Epithelial cell of proximal tubule (primary cell): ENCODE measurements at places on chromosomes 5 and 9. TPM values are rescaled to one million over a fixed set of nuclear protein-coding genes. Genes with fewer than 3 reads are reported as not detected.

DNA sequence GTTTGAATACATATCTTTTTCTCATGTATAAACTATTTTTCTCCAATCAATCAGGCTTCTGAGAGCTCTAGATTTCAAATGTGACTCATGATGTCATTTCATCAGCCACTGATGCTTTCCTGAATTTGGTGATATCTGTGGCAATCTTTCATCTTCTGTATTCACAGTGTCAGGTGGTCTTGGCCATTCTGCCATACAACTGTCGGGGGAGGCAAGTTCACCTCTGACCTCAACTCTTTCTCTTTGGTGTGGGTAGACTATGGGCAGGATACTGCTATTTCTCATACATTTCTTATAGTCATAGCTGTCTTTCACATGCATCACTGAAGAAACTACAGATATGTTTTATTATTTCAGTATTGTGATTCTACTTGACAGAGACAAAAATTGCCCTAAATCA, 414.1 kb upstream of the MEF2C start:
- no peak for DNase-seq

DNA sequence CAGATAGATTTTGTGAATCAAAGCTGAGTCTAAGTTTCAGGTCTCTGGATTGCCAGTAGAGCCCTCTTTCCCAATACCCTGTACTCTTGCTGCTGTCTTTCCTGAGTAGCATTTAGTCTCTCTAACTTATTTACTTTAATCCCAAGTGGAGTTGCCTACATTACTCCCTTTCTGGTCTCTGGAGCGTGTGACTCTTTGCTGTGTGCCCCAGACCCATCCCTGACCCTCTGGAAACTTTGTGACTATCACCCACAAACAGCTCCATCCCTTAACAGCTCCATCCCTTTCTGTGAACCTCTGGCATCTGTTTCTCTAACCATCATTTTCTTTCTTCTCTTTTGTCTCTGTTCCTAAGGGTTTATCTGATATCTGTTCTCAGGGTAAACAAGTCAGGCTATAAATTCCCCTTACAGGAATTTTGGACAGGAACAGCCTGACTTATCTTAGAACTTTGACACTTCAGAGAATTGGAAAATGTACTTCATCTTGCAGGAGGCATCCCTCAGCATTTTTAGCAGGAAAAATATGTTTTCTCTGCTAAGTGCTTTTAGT, 1167.1 kb upstream of the SEMA6A start:
- DNase-seq, result no peak

GRCh38 chr9:34254966-34255825, 73.9 kb downstream of the KIF24 start:
- DNase-seq, result no peak

DNA sequence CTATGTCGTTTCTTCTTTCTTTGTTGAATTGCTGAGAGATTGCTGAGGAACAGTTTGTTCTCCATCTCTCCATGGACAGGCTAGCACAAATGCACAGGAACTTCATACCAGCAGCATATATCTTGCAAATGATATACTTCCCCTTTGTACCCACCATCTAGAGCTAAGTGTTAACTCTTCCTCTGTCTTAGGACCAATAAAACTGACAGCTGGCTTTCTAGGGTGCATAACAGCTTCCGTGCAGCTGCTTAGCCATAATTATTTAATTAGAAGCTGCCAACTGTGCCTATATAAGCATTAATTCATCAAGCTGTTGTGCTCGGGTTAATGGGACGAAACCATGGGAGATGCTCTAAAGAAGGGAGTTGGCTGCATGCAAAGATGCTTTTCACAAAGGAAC, 38.7 kb downstream of the KCTD16 start:
- no peak for DNase-seq

DNA sequence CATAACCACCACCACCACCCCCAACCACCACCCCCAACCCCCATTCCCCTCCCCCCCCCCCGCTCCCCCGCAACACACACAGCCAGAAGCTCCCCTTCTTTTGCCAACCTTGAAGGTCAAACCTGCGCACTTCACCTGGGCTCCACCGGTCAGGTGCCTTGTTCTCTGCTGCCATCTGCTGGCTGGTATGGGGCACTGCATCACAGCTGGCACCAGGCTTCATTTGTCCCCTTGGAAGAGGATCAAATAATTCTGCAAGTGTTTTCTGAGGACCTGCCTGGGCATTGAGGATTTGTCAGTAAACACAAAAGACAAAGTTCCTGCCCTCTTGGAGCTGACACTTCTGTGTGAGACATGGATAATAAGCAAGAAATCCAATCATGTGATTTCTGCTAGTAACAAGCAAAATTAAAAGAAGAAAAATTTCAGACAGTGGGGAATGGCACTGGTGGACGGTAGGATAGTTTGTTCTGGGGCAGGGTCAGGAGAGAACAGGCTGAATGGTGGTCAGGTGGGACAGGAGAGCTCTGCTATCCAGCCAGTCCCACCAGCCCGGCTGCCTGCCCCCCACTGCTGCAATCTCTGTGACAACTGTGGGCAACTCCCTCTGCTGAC, 55.6 kb upstream of the LMX1B start:
- no peak for DNase-seq

DNA sequence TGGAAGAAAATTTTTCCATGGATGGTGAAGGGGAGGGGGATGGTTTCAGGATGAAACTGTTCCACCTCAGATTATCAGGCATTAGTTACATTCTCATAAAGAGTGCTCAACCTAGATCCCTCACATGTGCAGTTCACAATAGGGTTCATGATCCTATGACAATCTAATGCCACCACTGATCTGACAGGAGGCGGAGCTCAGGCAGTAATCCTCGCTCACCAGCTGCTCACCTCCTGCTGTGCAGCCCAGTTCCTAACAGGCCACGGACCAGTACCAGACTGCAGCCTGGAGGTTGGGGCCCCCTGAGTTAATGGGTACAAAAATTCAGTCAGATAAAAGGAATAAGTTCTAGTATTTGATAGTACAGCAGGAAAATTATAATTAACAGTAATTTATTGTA, 337.2 kb downstream of the NPR3 start:
- DNase-seq, result no peak

DNA sequence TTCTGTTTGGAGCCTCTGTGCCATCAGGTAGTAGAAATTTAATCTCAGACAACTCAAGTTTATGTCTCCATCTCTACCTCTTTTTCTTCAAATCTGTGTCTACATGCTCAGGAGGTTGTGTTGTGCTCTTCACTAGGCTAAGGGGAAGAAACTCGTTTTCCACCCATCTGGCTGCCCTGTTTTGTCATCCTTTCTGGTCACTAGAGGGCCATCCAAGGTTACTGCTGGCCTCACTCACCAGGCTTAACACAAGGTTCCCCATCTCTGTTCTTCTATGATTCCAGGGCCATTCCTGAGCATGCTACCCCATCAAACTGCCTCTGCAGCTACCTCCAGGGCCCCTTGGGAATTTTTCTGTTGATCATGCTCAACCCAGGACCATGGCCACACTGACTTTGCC, 213.3 kb upstream of the FBXL7 start:
- no peak for DNase-seq

DNA sequence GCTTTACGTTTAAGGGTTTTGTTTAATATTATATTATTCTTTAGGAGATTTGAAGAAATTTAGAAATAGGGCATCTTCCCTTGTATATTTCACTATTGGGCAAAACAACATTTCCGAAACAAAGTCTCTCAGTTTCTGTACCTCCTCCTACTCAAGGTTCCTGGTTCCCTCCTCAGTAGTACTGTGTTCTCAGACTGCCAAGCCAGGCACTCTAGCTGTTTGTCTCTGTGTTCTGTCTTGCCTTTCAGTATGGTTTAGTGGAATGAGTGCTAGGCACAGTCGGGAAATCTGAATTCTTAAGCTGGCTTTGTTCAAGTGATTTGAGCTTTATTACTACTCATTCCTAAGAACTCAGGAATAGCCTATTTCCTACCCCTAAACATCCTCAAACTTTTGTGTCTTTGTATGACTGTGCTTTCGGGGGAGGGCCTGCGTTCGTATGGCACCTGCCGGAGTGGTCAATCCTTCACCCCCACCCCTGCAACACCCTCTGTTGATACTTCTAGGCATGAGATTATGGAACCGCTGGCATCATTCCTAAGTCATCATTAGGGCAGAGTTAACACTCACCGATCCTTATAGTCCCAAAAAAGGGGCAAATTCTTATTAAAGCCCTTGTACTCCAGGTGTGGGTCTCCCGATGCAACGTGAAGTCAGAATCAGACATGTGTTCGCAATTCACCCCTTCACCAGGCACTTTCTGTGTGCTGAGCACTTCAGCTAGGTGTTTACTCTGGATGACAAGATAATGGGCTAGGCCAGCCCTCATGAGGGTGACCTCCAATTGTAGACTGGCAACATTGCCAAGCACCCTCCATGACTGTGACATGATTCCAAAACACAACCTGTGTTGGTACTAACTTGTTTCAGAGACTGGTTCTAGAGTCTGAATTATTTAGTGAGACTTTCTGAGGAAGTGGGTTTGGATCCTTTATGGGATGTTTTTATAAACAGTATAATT, 24.5 kb downstream of the SNX18 start:
- no peak for DNase-seq

GRCh38 chr5:154571325-154572035, 93.5 kb upstream of the HAND1 start:
- no peak for DNase-seq

GRCh38 chr5:18465833-18466681, 831.8 kb downstream of the TAF11L14 start:
- DNase-seq, result peak; percentile 7

DNA sequence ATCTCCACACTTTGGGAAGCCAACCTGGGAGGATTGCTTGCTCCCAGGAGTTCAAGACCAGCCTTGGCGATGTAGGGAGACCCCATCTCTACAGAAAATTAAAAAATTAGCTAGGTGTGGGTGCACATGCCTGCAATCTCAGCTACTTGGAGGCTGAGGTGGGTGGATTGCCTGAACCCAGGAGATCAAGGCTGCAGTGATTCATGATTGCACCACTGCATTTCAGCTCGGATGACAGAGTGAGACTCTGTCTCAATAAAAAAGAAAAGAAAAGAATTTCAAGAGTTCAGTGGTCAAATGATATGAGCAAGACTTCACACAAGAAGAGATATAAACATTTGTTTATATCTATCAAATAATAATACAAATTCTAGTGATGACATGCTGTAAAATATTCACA, 23.0 kb upstream of the MTAP start:
- DNase-seq, result no peak

DNA sequence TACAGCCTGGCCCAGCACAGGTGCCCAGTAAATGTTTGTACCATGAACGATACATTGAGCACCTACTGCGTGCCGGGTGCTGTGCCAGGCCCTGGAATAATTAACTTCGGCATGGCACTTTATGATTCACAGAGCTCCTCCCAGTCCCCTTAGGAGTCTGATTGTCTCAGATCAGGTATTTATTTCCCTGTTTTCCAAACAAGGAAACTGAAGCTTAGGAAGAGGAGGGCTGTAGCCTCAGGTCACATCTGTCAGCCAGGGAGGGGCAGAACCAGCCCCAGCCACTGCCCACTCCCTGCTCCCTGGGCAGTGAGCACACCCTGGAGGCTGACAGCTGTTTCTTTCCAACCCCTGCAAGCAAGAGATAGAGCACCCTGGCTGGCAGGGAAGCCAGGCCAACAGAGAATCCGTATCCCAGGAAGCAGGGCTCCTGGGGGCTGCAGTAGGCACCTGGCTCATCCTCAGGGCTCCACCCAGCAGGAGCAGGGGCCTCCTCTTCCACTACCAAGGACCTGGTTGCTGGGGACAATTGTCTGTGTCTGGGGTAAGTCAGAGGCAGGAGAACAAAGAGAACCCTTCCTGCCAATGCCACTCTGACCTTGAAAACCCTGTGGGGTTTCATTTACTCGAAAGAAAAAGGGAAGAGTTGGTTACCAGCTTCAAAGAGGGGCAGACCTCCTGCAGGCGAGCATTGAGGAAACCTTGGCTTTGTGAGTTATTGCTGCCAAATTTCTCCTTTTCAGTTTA, 69.0 kb downstream of the DAB2IP start:
- DNase-seq, result no peak

DNA sequence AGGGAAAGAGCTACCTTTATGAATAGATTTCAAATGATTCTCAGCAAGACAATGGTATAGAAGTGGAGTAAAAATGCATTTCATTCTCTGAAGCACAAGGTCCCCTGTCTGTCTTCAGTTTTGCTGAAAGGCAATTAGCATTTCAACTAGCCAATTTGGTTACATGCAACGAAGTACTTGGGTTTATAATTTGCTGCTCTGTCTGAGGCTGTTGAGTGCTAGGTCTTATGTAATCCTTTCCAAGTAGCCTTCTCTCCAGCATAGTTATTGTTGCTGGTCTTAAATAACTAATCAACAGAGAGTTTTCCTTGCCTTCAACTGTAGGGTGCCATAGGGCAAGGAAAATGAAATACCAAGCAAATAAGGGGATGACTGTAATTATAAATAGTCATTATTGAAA, 4.5 kb downstream of the ADGRV1 start:
- DNase-seq, result no peak

- no peak for DNase-seq
Measured at GRCh38 chr9:8717146-8717545, 917.6 kb upstream of the DMAC1 start.

DNA sequence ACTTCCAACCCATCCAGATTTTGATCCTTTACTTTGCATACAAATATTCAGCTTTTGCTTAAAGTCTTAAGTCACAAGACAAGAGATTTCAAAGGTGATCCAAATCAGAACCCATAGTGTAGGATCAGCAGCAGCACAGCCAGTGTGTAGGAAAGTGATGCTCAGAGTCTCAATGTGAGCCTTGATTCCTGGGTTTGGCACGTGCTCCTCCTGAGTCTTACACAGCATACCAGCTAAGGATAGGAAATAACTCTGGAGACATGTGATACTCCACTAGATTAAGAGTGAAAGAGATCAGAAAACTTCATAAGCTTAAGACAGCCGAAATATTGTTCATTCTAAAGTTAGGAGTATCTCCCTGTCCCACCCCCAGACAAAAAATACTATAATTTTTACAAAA, 344.9 kb downstream of the SEMA5A start:
- DNase-seq, result no peak

DNA sequence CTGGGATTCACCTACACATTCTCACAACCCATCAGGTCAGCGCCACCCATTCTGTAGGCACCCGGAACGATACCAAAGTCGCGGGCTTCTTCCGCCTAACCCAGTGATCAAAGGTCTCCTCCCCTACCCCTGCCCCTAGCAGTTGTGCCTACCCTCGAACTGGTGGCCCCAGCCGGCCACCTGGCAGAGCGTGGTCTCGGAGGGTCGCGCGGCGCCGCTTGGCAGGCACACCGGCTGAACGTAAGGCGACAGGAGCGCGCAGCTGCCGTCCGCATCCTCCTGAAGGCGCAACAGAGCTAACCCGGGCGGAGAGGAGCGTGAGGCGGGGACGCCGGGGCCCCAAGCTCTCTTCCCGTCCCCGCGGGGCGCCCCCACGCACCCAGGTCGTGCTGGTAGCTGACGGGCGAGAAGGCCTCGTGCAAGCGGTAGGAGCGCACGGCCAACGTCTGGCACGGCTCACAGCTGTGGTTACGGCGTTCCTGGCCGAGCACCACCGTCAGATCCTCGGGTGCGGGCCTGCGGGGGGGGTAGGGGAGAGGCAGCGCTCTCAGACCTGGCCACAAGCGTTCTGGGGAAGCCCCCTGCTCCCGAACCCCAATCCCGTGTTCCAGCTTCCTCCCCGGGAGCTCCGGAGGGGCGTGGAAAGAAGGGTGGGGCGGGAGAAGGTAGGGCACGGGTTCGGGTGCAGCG, 2.8 kb upstream of the PFN3 start:
- DNase-seq, result no peak

The TMEM252 gene
- not detected in 2 replicates for total RNA-seq

The PCA3 gene
- not detected in 2 replicates for total RNA-seq

The PCDHA1 gene
- not detected in 2 replicates for total RNA-seq

The LURAP1L gene
- 5.2 and 11.8 TPM in 2 replicates for total RNA-seq

The SCAI gene
- total RNA-seq, result 2.1 and 4.3 TPM in 2 replicates

The SHOC1 gene
- total RNA-seq, result 0.07 TPM in 1 of 2 replicates, not detected in the other

The PKD2L2 gene
- total RNA-seq, result not detected in 2 replicates

The TPM2 gene
- 265 and 267 TPM in 2 replicates for total RNA-seq

The SLC12A7 gene
- 15.2 and 32.8 TPM in 2 replicates for total RNA-seq

The SLC6A7 gene
- not detected in 2 replicates for total RNA-seq

The ADAMTS12 gene
- total RNA-seq, result 2.1 and 3.3 TPM in 2 replicates
